Fibroblast of the aortic adventitia (primary cell): ENCODE measurements at places on chromosomes 1 and 21. TPM values are rescaled to one million over a fixed set of nuclear protein-coding genes. Genes with fewer than 3 reads are reported as not detected.

WDR47 gene
- total RNA-seq: 22.1 and 26.0 TPM in 2 replicates

GRCh38 chr1:186183219-186183618 lies 191.8 kb downstream of the TPR start:
- DNase-seq: peak; percentile 82

DNA sequence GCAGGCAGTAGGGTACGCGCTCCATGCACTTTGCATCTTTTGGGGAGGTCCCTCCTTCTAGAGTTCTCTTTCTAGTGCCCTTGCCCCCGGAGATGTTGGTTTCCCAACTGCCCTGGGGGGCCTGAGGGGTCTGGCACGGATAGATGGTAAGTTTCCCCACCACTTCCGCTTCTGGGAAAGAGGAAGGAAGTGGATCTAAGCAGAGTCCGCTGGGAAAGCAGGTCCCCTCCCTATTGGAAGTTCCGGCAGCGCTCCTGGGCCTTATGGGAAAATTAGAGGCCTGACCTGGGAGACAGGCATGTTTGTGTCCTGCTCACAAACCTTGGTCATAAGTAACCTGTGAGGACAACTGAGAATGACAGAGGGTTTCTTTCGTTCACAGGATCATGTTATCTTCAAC lies 274.4 kb downstream of the RPS6KC1 start:
- DNase-seq: no peak

GRCh38 chr1:64516301-64516700 lies 46.4 kb downstream of the CACHD1 start:
- no peak for DNase-seq

APCS gene
- not detected in 2 replicates for total RNA-seq

DNA sequence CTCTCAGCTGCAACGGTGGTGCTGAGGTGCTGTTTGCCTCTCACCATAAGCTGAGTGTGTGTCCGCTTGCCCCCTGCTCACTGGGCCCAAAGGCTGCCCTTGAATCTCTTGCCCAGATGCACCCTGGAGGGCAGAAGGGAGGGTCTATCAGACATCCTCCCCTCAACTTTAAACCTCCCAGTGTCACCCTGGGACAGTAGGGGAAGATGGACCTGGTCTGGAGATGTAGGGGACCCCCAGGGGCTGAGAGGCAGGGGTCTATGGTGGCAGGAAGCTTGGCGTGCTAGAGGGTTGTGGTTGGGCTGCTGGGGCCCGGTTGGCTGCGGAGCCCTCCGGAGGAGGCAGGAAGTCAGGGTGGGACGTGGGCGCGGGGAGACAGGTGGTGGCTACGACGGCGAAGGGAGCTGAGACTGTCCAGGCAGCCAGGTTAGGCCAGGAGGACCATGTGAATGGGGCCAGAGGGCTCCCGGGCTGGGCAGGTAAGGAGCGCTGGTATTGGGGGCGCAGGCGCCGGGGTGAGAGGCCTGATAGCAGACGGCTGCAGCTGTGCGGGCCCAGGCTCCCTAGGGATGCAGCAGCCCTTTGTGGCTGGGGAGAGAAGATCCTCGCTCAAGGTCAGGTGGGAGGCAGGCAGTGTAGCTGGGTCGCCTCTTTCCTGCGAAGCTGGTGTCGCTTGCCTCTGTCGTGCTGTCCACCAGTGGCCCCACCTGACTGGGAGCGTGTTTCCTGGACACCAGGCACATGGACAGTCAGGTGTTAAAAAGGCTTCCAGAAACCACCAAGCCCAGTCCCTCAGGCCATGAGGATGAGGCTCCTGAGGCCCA lies at the start of gene LCK:
Gene LCK, plus strand, starts transcription at position 373 of the 824 bp plus-strand sequence. CDS start 23,065 bp downstream, outside the sequence.
- DNase-seq: no peak

GRCh38 chr21:35508139-35508888 lies 459.2 kb upstream of the RUNX1 start:
- DNase-seq: peak; percentile 62

DNA sequence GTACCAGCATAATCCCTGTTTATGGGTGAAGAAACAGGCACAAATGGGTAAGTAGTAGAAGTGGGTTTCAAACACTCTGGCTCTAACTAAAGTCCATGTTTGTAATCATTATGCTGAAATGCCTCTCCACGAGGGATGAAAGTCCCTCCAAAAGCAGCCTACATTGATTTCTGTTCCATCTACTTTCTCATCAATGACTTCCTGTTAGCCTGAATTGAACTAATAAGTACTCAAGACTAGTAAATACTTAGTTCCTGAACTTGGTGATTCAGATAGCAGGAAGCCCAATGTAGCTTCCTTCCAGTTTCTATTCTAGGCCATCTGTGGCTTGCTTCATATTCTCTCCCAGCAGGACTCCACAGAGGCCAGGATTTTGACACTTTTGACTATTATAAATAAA lies 11.3 kb upstream of the BACH1 start:
- DNase-seq: peak; percentile 31

DCDC2B gene
- total RNA-seq: not detected in 2 replicates

GRCh38 chr1:51551848-51552296 lies 32.8 kb upstream of the EPS15 start:
- no peak for DNase-seq

- no peak for DNase-seq
Measured at GRCh38 chr1:208280681-208281450, 36.7 kb upstream of the PLXNA2 start.

DNA sequence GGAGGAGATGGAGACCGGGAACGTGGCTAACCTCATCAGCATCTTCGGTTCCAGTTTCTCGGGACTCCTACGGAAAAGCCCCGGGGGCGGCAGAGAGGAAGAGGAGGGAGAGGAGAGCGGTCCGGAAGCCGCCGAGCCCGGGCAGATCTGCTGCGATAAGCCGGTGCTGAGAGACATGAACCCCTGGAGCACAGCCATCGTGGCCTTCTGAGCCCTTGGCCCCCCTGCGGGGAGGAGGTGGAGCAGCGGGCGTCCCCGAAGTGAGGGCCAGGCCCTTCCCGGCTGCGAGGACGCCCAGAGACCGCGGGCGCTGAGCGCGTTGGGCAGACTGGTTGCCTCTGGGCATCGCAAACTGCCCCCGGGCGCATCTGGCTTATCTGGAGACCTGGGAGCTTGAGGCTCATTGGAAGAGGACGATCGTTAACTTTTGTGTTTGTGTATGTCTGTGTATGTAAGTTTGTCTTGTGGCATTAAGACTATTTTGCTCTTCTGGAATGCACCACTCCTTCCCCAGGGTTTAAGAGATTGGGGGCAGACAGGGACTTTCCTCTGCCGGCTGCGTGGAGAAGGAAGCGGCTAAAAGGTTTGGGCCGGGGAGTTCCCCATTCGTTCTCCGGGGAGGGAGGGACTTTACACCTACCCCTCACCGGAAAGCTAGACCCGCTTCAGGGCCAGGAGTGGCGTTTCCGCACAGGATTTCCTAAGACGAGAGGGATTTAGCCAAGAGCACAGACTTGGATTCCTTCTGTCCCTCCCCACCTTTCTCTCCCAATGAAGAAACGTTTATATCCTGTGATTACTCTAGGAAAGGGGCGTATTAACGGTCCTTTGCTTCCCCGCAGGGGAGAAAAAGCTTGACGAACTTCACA lies 1.4 kb downstream of the IER5 start:
- peak; percentile 69 for DNase-seq

GRCh38 chr1:94668528-94668927 lies 127.0 kb upstream of the F3 start:
- DNase-seq: no peak

ZNF691 gene
- 7.2 and 7.4 TPM in 2 replicates for total RNA-seq

GRCh38 chr1:10830961-10831668 lies 34.7 kb upstream of the CASZ1 start:
- DNase-seq: no peak

DNA sequence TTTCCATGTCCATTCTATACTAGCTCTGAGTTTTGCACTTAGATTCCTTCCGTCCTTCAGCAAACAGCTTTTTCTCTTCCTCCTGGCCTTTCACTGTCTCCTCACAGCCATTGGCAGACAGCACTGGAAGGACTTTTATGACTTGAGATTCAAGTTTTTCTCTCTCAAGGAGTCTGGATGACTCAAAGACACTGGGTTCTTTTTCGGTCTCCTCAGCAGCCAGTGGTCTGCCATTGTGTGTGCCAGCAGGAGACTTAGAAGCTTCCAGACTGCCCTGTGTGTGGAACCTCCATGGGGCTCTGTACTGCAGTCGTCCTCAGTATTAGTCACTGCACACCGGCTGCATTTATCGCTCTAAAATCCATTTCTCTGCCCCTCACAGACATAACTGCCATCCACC lies 30.5 kb downstream of the NTNG1 start:
- no peak for DNase-seq

DNA sequence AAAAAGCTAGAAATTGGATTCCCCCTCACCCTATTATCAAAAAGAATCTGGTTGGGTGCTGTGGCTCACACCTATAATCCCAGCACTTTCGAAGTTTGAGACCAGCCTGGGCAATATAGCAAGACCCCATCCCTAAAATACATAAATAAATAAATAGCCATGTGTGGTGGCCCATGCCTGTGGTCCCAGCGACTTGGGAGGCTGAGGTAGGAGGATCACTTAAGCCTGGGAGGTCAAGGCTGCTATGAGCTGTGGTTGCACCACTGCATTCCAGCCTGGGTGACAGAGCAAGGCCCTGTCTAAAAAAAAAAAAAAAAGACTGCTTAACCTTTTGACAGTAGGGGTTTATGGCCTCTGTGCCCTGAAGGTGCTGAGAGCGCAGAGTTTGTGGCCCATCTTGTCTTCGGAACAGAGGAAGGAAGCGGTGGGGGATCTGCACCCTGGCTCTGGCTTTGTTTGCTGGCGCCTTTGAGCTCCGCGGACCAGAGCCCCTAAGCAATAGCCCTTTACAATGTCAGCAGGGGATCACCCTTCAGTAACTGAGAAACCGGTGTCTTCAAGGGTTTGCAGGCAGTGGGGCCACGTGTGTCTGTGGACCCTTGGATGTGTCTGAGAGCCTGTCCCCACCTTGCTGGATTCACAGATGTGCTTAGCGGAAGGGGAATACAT lies 22.1 kb downstream of the SLC2A7 start:
- DNase-seq: no peak

FCAMR gene
- not detected in 2 replicates for total RNA-seq

- peak; percentile 42 for DNase-seq
Measured at GRCh38 chr21:42644223-42645208, 8.9 kb upstream of the PDE9A start.

DNA sequence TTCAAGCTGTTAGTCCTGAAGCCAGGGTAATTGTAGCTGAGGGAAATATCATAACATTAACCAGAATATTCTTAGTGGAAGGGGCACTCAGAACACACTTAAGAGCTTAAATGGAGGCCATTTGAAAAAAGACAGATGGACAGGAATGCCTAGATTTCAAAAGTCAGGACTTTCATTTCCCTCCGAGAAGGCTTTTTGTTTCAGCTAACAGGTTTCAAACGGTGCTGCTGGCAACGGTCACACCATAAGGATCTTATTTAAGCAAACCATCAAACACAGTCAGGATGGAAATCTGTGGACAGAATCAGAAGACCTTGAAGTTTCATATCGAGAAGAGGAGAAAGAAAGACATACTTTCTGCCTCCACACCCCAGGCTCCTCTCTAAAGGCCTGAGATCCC lies 70.1 kb downstream of the SLC66A1 start:
- no peak for DNase-seq

GRCh38 chr1:161932668-161933067 lies 91.0 kb downstream of the OLFML2B start:
- DNase-seq: peak; percentile 60

- peak; percentile 29 for DNase-seq
Measured at GRCh38 chr1:222644636-222644980, 26.7 kb downstream of the MIA3 start.

DNA sequence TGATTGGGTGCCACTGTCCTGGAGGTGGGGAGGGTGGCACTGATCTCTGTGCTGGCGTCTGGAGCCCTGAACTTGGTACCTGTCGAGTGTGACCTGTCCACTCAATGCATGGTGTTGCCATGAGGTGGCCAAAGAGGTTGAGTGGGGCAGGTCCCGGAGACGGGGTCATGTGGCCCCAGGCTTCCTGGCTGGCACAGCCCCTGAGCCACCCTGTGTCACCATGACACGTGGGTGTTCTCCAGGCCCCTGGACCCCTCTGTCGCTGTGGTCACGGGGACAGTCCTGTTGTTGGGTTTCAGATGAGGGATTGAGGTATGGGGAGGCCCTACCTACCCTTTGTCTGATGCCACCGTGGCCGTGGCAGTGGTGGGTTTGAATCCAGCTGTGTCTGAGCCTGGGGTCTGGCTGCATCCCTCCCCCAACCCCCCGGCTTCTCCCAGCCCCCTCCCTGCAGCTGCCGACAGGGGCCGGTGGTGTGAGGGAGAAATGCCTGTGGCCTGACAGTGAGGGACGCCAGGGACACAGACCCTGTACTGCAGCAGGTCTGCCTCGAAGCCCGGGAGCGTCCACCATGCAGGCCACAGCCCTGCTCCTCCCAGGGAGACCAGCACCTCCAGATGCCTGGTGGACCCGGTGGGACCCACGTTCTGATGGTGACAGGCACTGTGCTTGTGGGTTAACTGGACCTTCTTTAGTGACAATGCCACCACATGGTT lies 12.0 kb downstream of the TRPM2 start:
- DNase-seq: no peak

DNA sequence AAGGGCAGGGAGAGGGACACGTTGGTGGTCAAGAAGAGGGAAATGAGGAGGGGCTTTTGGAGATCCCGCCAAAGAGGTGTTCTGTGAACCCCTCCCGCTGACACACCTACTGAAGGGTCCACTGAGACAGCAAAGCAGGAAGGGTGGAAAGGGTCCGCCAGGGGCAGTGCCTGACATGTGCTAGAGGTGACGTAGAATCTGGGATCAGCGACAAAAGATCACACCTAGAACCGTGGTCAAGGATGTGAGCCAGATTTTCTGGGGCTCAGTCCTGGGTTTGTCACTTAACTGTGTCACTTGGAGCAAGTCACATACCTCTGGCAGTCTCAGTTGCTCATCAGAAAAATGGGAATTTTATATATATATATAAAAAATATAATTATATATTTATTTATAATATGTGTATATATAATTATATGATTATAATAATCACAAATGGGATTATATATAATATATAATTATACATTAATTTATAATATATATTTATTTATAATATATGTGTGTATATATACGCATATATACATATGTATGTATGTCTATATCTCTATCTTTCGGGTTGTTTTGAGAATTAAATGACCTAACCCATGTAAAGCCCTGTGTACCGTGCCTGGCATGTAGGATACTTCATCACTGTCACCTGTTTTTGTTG lies 35.0 kb upstream of the ATP5PO start:
- DNase-seq: no peak

PCP4L1 gene
- total RNA-seq: not detected in 2 replicates

DNA sequence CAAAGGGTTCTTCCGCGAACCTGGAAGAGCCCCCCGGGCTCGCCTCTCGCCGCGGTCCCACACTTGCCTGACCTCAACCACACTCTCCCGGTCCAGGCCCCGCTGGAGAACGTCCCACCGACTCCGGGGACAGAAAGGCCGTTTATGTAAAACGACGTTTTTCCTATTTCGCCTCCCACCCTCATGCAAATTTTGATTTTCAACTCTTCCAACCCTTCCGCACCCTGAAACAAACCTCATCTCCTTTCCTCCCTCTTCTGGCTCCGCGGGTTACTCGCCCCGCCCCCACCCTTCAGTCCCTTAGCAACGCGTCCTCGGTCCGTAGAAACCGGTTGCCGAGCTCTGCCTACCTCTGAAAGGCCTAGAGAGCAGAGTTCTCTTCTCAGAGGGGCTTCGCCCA lies at the start of gene C1orf141:
Gene C1orf141, minus strand, starts transcription at position 276 of the 400 bp plus-strand sequence. CDS start 7,730 bp downstream, outside the sequence.
- DNase-seq: no peak

PPOX gene
- 14.0 and 16.0 TPM in 2 replicates for total RNA-seq

- DNase-seq: no peak
Measured at GRCh38 chr1:3545363-3546047, 65.8 kb downstream of the MEGF6 start.

- DNase-seq: peak; percentile 68
Measured at GRCh38 chr1:106937104-106937503, 119.4 kb upstream of the PRMT6 start.

KISS1 gene
- total RNA-seq: not detected in 2 replicates
